ENCODE measurements at places on chromosomes 13 and 19.

- no peak for DNase-seq
Observed at GRCh38 chr19:32464279-32464678, 58.7 kb downstream of the DPY19L3 start.

- no peak for DNase-seq
Observed at GRCh38 chr13:98507282-98507797, 69.6 kb downstream of the STK24 start.

DNA sequence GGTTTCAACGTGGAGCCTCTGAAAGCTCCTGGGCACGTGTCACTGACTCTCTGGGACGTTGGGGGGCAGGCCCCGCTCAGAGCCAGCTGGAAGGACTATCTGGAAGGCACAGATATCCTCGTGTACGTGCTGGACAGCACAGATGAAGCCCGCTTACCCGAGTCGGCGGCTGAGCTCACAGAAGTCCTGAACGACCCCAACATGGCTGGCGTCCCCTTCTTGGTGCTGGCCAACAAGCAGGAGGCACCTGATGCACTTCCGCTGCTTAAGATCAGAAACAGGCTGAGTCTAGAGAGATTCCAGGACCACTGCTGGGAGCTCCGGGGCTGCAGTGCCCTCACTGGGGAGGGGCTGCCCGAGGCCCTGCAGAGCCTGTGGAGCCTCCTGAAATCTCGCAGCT, 2.3 kb downstream of the ARL11 start:
- no peak for DNase-seq

- no peak for DNase-seq
Observed at GRCh38 chr19:33933931-33934330, 137.3 kb downstream of the KCTD15 start.

- DNase-seq = no peak
Observed at GRCh38 chr13:99698010-99698815, 196.9 kb downstream of the TM9SF2 start.
